ENCODE measurements at places on chromosomes 11 and 22.

GRCh38 chr11:77107950-77108349, 5.3 kb downstream of the OMP start:
- peak; percentile 30 for DNase-seq

GRCh38 chr11:121018746-121019145, 5.2 kb upstream of the TBCEL start:
- no peak for DNase-seq

GRCh38 chr22:17822087-17822486, 47.8 kb upstream of the BID start:
- DNase-seq, result no peak

- DNase-seq, result peak; percentile 23
Measured at GRCh38 chr11:3796801-3797328, 489 bp downstream of the NUP98 start.

- no peak for DNase-seq
Measured at GRCh38 chr11:38718659-38719058, 2120.6 kb upstream of the RAG2 start.

DNA sequence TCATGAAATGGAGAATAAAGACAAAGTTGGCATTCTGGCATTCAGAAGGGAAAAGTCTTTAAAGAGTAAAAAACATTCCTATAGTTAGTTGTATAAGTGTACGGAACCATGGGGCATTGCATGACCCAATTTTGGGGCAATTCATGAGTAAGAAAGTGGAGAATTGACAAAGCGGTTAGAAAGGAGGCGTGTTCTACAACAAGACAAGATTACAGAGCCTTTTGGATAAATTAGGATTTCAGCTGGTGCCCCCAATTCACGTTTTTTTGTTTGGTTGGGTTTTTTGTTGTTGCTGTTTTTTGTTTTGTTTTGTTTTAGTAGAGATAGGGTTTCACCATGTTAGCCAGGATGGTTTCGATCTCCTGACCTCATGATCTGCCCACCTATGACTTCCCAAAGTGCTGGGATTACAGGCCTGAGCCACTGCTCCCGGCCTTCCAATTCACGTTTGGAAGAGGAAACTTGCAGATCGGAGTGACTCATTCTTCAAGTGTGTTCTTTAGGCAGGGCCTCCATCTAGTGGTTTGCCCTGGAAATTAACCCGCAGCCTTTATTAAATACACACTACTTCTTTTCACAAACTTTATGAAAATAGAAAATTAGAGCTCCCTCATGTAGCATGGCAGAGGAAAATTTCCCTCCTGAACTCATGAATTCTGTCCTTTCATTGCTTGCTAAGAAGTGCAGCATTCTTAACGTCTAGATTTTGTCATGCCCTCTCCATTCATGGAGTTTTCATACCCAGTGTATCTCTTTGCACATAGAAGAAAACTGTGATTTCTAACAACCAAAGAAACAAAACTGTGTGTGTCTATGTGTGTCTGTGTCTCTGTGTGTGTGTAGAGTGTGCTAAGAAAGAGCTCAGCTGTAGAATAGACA, 118.1 kb downstream of the BBOX1 start:
- peak; percentile 88 for DNase-seq

Measured in RKO (cell line).